ENCODE measurements at places on chromosomes 3 and 15.

GRCh38 chr15:98807262-98807661 lies 158.9 kb downstream of the IGF1R start:
- no peak for DNase-seq

DNA sequence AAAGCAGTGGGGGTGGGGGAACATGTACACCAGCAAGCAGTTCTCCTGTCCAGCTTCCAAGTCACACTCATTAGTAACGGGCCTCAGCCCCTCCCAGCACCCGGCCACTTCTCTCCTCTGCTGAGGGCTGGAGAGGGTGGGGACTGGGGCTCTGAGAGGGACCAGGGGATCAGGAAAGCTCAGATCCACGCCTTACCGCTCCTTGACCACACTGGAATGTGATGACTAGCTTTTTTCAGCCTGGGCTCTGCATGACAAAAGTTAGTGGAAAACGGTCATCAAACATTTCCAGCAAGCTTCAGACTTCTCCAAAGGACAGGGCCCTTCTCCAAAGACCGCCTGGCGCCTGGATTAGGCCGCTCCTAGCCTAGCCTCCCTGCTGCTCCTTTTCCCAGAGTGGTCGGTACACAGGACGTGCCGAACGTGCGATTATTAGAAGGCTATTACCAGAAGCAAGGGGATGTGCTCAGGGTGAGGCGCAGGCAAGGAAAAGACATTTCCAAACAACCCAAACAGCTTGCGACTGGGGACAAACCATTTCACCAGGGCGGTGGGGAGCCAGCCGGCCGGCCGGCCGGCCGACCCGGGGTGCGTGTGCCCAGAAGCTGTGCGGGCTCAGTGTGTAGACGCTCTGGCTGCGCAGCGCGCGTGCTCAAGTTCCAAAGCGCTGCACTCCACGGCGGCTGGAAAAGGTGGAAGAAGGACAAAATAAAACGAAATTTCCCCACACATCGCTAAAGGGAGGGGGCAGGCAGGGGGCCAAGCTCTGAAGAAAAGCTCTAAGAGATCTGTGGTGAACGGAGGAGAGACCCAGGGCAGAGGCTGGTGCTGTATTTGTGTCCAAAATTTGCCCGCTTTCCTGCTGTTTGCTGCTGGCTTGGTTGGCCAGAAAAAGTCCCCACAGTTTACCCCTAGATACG lies 51.0 kb upstream of the SSR3 start:
- peak; percentile 84 for DNase-seq

DNA sequence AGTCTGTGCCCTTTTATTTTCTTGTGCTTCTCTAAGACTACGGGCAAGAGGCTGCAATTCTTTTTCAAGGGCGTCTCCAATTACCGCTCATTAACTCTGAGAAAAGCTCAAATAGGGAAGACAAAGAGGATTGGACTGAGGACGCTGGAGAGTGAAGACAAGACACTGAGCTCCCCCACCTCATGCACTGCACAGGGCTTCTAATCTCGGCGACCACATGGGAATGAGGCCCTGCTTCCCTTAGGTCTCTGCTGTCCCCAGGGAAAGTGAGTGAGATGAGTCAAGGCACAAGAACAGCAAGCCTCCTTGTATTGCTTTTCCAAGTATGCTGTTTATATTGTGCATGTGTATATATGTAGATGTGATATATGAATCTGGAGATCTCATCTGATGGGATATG lies 392.2 kb upstream of the CFAP20DC start:
- DNase-seq = peak; percentile 19

DNA sequence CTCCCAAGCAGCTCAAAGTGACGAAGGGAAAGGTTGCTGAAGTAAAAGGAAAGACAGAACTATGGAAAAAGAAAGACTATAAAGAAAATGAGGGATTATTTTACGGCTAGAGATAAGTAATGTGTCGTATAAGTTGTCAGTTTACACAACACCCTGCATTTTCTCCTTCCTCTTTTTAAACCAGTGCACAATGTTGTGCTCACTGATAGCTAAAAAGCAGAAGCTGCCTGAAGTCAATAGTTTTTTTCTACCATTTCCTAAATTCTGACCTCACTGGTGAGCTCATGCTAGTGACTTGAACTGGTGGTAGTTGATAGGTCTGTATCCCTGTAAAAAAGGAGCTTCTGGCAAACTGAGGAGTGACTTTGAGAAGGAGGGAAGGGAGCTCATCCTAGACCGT lies 368.6 kb upstream of the GBE1 start:
- DNase-seq = no peak

GRCh38 chr3:197810901-197811300 lies 19.8 kb downstream of the LRCH3 start:
- DNase-seq = no peak

DNA sequence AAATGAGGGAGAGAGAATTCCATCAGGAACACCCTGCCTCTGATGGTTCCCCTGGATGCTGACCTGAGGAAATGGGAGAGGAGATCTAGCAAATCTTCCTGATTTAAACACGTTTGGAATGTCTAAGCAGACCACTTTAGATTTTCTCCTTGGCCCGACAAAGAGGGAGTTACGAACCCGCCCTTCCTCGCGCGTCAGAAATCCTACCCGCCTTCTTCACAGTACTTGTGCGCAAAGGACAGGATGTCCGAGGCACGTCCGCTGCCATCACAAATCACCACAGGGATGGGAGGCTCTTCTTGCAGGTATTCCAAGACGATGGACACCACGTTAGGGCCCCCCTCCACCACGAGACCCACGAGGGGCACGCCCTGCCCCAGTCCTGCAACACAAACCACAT lies 38.6 kb downstream of the TRPM1 start:
- DNase-seq = no peak

DNA sequence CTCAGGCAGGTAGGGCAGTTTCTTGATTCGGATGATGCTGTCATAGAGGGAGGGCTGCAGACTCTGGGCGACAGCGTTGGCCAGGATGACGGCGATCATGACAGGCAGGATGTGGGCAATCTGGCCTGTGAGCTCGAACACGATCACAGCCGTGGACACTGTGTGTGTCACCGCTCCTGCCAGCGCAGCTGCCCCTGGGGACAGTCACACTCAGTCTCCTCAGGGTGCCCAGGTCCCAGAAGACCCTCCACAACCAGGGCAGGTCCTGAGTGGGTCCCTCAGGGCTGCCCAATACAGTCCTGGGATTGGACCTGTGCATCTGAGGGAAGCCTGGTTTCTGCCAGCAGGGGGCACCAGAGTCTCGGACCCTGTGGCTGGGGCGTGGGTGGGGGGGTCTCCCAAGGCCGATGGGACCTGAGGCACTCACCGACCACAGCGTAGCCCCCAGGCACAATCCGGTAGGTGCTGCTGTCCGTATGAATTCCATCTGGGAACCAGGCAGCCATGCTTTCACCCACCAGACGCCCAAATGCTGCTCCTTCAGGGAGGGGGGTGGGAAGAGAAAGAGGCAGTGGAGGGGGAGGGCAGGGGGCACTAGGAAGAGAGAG lies 7.2 kb downstream of the CLCN2 start:
- peak; percentile 73 for DNase-seq

DNA sequence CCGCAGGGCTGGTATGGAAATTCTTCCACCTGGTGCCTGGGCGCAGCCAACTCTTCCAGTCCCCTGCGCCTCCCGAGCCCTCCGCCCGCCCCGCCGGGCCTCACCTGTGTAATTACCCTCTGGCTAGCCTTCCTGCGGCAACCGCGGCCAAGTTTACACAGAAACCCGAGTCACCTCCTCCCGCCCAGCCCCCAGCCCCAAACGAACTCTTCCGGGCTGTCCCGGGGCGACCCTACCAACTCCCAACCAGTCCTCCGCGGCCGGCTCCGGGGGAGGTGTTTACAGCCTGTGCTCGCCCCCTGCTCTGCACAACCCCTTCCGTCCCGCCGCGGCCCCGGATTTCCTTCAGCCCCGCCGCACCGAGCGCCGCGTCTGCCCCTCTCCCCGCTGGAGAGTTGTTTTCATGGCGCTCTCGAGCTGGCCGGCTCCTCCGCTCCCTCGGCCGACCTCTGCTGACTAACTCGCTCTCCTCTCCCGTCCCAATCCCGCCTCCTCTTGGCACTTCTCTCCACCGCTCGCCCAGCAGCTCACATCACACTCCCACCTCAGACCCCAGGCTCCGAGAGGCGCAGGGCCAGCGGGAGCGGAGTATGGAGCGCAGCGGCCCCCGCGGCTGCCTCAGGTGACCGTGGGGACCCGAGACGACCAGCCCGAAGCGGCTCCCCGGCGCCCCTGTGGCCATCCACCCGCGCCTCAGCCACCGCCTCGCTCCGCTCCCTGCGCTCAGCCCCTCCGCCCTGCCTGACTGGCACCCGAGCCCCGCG lies 538 bp downstream of the ATOSA start:
- peak; percentile 83 for DNase-seq

DNA sequence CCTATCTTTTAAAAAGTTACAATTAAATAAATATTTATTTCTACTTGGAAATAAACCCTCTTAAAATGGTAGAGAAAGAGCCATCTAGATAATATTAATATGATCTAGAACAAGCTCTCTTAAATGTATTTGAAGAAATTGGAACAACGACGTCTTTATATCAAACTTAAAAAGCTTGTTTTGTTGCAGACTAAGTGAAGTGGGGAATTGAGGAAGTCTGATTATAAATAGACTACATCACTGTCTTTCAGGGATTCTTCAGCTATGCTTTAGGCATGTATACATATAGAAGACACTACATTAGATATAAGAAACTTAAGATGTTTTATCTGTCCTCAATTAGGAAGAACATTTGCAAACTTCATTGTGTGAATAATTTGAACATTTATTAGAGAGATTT lies 1.8 kb downstream of the BCHE start:
- DNase-seq = no peak

GRCh38 chr3:172208586-172209332 lies 169.4 kb downstream of the FNDC3B start:
- DNase-seq = peak; percentile 70

DNA sequence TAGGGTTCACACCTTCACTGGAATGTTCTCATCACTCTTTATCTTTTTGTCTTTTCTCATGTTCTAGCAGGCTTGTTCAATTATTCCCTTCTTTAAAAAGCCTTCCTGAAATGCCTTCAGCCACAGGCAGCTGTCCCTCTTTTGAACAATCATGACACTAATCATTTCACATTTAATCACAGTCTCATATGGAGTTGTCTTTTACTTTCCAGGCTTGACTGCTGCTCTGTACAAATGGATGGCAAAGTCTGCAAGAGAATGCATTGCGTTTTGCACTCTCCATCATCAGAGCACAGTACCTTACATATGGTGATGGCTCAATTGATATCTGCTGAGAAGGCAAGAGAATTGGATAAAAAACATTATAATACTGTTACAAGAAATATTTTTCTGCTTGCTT lies 529.8 kb downstream of the DIPK2A start:
- no peak for DNase-seq

GRCh38 chr3:164486150-164486549 lies 592.1 kb downstream of the SI start:
- no peak for DNase-seq

- no peak for DNase-seq
These were observed 21.7 kb downstream of the GPR176 start for GRCh38 chr15:39898317-39898716.

- DNase-seq = no peak
These were observed 26.2 kb upstream of the SLC35G2 start for GRCh38 chr3:136792556-136793330.

DNA sequence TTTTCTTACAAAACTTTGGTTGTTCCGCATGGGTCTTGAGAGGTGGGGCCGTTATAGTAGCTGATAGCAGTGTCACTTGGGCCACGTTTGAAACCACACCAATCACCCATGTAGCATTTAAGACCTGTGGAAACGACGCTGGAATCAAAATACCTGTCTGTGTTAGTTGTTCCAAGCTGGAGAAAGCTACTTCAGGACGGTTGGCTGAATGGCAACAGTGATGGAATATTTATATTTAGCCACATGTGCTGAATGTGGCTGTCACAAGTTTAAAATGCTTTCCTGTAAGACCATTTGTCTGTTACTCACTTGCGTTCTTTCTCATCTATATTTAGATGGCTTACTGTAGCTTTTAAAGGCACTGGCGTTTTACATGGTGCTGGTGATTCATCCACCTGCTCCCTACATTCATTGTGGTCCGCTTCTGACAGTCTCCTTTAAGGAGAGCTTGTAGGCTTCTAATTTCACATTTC lies 1.4 kb downstream of the DNAJA4 start:
- no peak for DNase-seq

DNA sequence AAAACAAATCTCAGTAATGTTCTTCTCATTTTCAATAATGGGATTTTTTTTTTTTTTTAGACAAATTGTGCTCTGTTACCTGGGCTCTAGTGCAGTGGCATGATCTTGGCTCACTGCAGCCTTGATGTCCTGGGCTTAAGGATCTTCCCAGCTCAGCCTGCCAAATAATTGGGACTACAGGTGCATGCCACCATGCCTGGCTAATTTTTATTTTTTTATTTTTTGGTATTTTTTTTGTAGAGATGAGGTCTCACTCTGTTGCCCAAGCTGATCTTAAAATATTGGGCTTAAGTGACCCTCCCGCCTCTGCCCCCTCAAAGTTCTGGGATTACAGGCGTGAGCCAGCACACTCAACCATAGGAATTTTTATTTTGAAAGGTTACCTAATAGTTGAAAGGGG lies 126.2 kb downstream of the MDFIC2 start:
- DNase-seq = no peak

DNA sequence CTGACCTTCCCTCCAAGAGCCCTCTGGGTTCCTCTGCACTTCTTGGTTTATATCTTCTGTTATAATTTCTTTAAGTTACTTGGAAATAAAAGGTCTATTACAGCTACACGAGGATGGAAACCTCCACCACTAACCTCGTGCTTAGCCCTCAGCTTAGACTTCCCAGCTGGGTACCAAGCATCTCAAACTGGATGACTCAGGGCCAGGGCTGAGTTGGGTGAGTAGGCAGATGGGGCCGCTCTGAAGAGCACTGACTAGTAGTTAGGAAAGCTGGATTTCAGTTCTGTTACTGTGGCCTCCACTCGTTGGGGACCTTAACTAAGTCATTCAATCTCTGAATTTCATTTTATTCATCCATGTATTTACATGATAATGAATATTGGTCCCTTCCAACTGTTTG lies 1036.6 kb downstream of the IGSF11 start:
- DNase-seq = no peak

- DNase-seq = no peak
These were observed 8.1 kb downstream of the MCTP2 start for GRCh38 chr15:94239474-94239873.

- DNase-seq = no peak
These were observed 640.8 kb upstream of the TBL1XR1 start for GRCh38 chr3:177837951-177838655.

Measured in GM23338 (cell line).